ENCODE measurements at places on chromosomes 13 and 19. TPM values are rescaled to one million over a fixed set of nuclear protein-coding genes. Genes with fewer than 3 reads are reported as not detected.

ZNF256 gene
- 7.8 TPM for polyA plus RNA-seq

CCNE1 gene
- polyA plus RNA-seq = 0.55 TPM

FCHO1 gene
- 42.4 TPM for polyA plus RNA-seq

ARL11 gene
- polyA plus RNA-seq = 7.7 TPM

FUT1 gene
- polyA plus RNA-seq = not detected

SYCN gene
- polyA plus RNA-seq = not detected

FLT3 gene
- 0.80 TPM for polyA plus RNA-seq

NCAN gene
- polyA plus RNA-seq = not detected

MISP3 gene
- polyA plus RNA-seq = 0.16 TPM

CYP4F2 gene
- not detected for polyA plus RNA-seq

LILRA6 gene
- 0.18 TPM for polyA plus RNA-seq

KRTDAP gene
- not detected for polyA plus RNA-seq

NKPD1 gene
- not detected for polyA plus RNA-seq

SLC25A23 gene
- 28.2 TPM for polyA plus RNA-seq

COMP gene
- polyA plus RNA-seq = not detected

FFAR3 gene
- not detected for polyA plus RNA-seq

ZNF610 gene
- 1.7 TPM for polyA plus RNA-seq

FBXO17 gene
- not detected for polyA plus RNA-seq

AP1M2 gene
- polyA plus RNA-seq = not detected

PTGIR gene
- 0.21 TPM for polyA plus RNA-seq

ITGBL1 gene
- polyA plus RNA-seq = not detected

IGFL3 gene
- not detected for polyA plus RNA-seq

GRIK5 gene
- polyA plus RNA-seq = not detected

IGFLR1 gene
- polyA plus RNA-seq = 140 TPM

ZNF28 gene
- 22.3 TPM for polyA plus RNA-seq

NALCN gene
- polyA plus RNA-seq = not detected

NOTCH3 gene
- not detected for polyA plus RNA-seq

TUBA3C gene
- not detected for polyA plus RNA-seq

CYP2F1 gene
- polyA plus RNA-seq = not detected

KCTD12 gene
- polyA plus RNA-seq = 0.24 TPM

SIGLECL1 gene
- not detected for polyA plus RNA-seq

TMEM86B gene
- polyA plus RNA-seq = 1.4 TPM

ZNF345 gene
- 6.1 TPM for polyA plus RNA-seq

CXCL17 gene
- polyA plus RNA-seq = 0.25 TPM

GIPR gene
- polyA plus RNA-seq = not detected

CGB2 gene
- not detected for polyA plus RNA-seq

SBNO2 gene
- polyA plus RNA-seq = 2.1 TPM

PTPRH gene
- not detected for polyA plus RNA-seq

C19orf38 gene
- 6.5 TPM for polyA plus RNA-seq

SPTBN4 gene
- polyA plus RNA-seq = not detected

CD79A gene
- 3,141 TPM for polyA plus RNA-seq

Measured in IgD-negative memory B cell (primary cell).